ENCODE measurements at places on chromosomes 11 and 22. TPM values are rescaled to one million over a fixed set of nuclear protein-coding genes. Genes with fewer than 3 reads are reported as not detected.

The MAFF gene
- polyA plus RNA-seq, result 7.0 TPM

The OR2D2 gene
- not detected for polyA plus RNA-seq

The KDELR3 gene
- polyA plus RNA-seq, result 8.5 TPM

The KRTAP5-1 gene
- not detected for polyA plus RNA-seq

The CCDC116 gene
- 0.93 TPM for polyA plus RNA-seq

The TRIM51G gene
- not detected for polyA plus RNA-seq

The ART5 gene
- polyA plus RNA-seq, result 1.2 TPM

The KRTAP5-4 gene
- not detected for polyA plus RNA-seq

The F2 gene
- 0.42 TPM for polyA plus RNA-seq

The YDJC gene
- 7.7 TPM for polyA plus RNA-seq

The MYEOV gene
- 0.41 TPM for polyA plus RNA-seq

The LDHAL6A gene
- 0.56 TPM for polyA plus RNA-seq

The SLC25A18 gene
- 0.26 TPM for polyA plus RNA-seq

The CD6 gene
- 0.66 TPM for polyA plus RNA-seq

The HBG2 gene
- 2,323 TPM for polyA plus RNA-seq

The ZP1 gene
- polyA plus RNA-seq, result not detected

The OR8D4 gene
- polyA plus RNA-seq, result 0.06 TPM

The OR51A7 gene
- not detected for polyA plus RNA-seq

The TSPAN18 gene
- polyA plus RNA-seq, result 63.2 TPM

The DEUP1 gene
- 2.8 TPM for polyA plus RNA-seq

The DRAP1 gene
- 93.1 TPM for polyA plus RNA-seq

The OR51I1 gene
- not detected for polyA plus RNA-seq

The TNNI2 gene
- 0.32 TPM for polyA plus RNA-seq
